ENCODE measurements at places on chromosomes 4 and X. TPM values are rescaled to one million over a fixed set of nuclear protein-coding genes. Genes with fewer than 3 reads are reported as not detected.

Gene NOX1
- polyA plus RNA-seq = not detected

Gene BMX
- 0.84 TPM for polyA plus RNA-seq

Gene EMCN
- 14.9 TPM for polyA plus RNA-seq

Gene DNAAF6
- not detected for polyA plus RNA-seq

Gene CDS1
- 0.90 TPM for polyA plus RNA-seq

Gene PTTG2
- 0.88 TPM for polyA plus RNA-seq

Gene AWAT2
- not detected for polyA plus RNA-seq

Gene FANCB
- polyA plus RNA-seq = 0.11 TPM

Gene ABCB7
- polyA plus RNA-seq = 24.7 TPM

Gene CTAG1B
- polyA plus RNA-seq = not detected

Gene GJB1
- not detected for polyA plus RNA-seq

GRCh38 chrX:123920105-123920785 is 41.3 kb upstream of the STAG2 start:
- no peak for DNase-seq

- DNase-seq = no peak
Observed at GRCh38 chr4:53781629-53782457, 190.6 kb upstream of the LNX1 start.

DNA sequence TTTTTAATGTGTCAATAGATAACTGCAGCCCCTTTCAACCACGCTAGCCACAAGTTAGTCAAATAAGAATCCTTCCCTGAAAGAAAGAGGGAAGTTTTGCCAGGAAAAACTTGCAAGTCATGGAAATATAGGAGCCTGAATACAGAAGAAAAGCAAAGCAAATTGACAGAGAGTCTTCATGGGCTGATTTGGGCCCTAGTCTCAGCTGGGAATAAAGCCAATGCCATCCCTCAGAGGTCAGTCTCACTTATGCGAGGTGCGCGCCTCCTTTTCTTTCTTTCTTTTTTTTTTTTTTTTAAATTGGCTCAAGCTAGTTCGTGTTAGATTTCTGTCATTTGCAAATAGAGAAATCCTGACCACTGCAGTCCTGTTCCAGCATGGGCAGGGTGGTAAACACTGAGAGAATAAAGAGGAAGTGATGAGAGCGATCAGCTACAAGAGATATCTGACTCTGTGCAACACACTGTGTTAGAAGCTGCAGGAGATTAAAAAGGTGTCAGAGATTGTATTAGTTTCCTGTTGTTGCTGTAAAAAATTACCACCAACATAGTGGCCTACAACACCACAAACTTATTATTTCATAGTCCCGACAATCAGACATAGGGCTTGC is 299.7 kb downstream of the LDB2 start:
- DNase-seq = no peak

- no peak for DNase-seq
Observed at GRCh38 chrX:3962511-3963311, 249.3 kb upstream of the PRKX start.

DNA sequence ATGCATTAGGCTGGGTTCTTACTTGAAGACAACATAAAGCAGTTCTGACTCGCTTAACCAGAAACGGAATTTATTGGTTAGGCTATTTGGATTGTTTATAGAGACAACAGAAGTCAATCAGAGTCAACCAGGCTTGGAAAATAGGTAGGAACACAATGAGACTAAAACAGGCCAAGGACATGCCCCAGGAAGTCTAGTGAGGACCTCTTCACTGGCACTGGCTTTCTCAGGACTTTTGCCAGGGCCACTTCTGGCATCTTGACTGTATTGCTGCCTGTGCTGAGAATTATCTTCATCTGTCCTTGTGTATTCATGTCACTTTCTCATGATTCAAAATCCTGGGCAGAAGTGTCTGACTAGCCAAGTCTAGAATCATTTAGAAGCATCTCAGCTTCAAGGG is 19.6 kb downstream of the PGAM4 start:
- DNase-seq = no peak

DNA sequence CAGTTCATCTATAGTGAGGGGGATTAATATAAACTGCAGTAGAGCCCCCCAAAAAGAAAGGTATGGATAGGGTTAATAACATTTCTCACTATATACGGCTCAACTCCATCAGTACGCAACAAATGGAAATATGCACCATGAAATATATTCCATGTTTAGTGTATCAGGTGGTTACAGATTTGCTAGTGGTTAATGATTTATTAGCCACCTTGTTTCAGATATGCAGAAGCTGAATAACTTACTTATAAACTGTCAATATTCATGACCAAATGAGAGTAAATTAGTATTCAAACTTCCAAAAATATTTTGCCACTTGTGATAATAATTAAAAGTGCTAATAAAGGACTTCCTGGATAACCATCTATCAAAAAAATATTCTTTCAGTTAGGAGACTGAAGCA is 14.8 kb downstream of the AMTN start:
- no peak for DNase-seq

DNA sequence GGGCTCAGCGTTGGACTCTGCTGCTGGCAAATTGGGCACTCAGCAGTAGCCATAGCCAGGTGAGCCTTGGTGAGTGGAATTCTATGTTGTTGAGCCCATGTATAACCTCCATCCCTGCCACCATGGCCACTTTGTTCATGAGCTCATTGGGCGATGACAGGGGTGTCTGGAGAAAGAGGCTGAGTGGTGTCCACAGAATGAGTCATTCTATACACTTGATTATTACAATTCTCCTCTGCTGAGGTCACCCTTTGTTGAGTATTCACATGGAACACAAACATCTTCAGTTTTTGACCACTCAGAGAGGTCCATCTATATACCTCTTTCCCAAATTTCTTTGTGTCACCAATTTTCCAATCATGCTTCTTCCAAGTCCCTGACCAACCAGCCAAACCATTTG is 1341.7 kb downstream of the PCDH7 start:
- peak; percentile 7 for DNase-seq

GRCh38 chr4:147863111-147863747 is 131.3 kb downstream of the ARHGAP10 start:
- DNase-seq = no peak

- DNase-seq = no peak
Observed at GRCh38 chrX:134365904-134366303, 94.1 kb upstream of the HPRT1 start.

- DNase-seq = no peak
Observed at GRCh38 chr4:163391756-163392155, 48.1 kb downstream of the NPY5R start.

- no peak for DNase-seq
Observed at GRCh38 chrX:63744850-63745394, 40.1 kb downstream of the ARHGEF9 start.

DNA sequence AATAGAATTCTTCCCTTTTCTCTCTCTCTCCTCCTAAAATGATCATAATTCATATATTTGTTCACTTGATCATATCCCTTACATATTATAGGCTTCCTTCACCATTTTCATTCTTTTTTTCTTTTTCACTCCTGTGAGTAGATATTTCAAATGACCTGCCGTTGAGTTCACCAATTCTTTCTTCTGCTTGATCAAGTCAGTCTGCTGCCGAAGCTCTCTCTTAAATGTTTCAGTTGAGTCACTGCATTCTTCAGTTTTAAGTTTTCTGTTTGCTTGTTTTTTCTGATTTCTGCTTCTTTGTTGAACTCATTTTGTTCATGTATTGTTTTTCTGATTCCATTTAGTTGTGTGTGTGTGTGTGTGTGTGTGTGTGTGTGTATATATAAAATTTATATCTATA is 354.3 kb downstream of the GPAT3 start:
- no peak for DNase-seq

- no peak for DNase-seq
Observed at GRCh38 chr4:6008092-6008551, 10.1 kb downstream of the C4orf50 start.

DNA sequence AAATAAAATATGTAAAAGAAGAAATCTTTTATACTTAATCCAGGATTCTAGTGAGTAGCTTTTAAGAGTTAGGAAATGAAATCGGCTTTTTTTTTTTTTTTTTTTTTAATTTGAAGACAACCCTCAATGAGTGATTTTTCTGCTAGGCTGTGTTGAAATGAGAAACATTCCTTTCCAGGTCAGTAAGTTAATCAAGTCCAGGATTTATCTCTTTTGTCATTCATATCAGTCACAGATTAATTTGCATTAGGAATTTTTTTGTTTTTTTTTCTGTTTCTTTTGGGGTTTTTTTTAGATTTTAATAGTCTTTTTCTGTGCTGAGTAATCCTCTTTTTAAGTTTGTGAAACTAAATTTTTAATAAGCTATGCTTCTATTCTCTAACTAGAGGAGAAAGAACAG is 448.1 kb downstream of the ADGRL3 start:
- no peak for DNase-seq

DNA sequence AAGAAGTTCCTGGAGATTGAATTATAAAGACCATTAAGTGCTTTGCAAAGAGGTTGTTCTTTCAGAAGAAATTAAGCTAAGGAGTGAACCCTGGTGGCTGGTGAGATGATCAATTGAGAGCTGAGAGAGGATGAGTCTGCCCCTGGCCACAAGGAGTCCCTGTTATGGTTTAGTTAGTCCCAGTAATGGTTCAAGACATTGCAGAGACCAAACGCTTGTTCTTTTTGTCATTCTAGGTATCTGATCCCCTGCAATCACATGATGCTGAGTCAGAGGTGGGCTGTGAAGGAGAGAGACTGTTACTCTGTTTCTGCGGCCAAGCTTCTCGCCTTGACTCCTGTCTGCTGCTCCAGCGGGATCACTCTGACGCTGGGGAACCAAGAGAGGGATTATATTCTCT is 114.5 kb downstream of the GATB start:
- DNase-seq = no peak

GRCh38 chrX:24610516-24610915 is 36.6 kb downstream of the PCYT1B start:
- no peak for DNase-seq

DNA sequence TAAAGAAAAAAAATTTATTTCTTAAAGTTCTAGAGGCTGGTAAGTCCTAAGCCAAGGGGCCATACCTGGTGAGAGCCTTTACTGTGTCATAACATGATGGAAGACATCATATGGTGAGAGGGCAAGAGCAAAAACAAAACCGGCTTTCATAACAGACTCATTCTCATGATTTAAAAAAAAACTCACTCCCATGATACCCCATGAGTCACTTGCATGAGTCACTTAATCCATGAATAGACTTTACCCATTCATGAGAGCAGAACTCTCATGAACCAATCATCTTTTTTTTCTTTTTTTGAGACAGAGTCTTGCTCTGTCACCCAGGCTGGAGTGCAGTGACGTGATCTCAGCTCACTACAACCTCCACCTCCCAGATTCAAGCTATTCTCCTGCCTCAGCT is 369.7 kb upstream of the DIAPH2 start:
- DNase-seq = no peak

GRCh38 chrX:11504234-11504633 is 161.5 kb downstream of the ARHGAP6 start:
- no peak for DNase-seq

DNA sequence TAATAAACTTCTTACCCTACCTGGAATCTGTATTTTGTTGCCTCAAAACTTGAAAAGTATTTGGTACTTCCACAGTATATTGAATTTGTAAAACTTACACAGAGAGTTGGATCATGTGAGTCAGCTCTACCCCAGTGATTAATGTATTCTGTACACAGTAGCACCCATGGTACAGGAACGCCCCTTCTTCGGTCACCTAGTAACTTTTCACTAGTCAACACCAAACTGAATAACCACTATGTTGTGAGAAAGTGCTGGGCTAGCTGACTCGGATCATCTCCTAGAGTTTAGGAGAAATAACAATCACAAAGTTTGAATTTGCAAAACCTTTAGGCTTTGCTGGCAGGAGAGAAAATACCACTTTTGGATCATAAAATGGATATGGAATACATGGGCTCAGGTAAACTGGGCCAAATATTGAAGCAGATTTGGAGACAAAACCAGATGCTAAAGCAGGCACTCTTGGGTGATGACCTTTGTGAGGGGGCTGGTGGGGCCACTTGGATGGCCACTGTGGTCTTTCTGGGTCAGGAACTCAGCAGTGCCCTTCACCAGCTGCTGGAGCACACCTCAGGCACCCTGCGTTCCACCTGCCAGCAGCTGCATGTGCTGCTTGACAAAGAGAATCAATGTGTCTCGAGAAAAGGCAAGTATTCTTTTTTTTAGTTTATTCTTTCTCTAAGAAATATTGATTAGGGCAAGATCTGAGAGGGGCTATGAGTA is at the start of gene DTHD1:
Gene DTHD1, plus strand, starts transcription at position 233 of the 723 bp plus-strand sequence. Its CDS starts 143 bp downstream, at position 376.
- DNase-seq = peak; percentile 51

Data from heart left ventricle (tissue), 16 donors.